ENCODE measurements at places on chromosomes 4 and X.

DNA sequence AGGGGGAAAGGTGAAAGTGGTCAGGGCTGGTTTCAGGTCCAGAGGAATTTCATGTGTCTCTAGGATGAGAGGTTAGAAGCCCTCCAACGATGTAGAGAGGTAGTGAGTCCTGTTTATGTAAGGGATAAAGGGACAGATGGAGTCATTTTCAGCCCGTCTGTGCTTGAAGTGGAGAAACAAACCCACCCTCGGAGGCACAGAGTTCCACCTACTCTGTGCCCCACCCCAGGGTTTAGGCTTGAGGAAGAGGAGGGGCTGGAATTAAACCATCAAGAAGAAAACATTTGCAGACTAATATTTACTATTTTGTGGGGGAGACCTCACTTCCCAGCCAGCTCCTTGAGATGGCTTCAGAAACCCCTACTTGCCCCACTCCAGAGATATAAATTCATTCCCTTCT, 868 bp upstream of the GNL3L start:
- DNase-seq, result no peak

GRCh38 chr4:69716654-69717053, 43.8 kb downstream of the SULT1B1 start:
- no peak for DNase-seq

DNA sequence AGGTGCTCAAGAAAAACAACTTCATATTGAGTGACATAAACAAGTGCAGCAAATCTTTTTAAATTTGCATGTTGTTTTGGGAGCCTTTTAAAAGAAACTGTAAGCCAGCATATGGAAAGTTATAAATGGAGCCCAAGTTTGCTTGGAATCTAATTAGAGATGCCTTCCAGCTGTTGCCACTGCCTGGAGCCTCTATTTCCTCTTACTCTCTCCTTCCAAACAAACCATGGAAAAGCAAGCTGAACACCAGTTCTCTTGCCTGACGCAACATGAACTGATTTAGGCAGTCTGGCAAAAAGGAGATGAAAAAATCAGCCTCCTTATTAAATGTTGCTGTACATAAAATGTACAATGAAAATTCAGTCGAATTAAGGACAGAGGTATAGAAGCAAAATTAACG, 21.5 kb downstream of the ARSJ start:
- no peak for DNase-seq

GRCh38 chr4:54058171-54058570, 6.2 kb downstream of the CHIC2 start:
- no peak for DNase-seq

GRCh38 chr4:138677212-138677611, 338.4 kb upstream of the NOCT start:
- no peak for DNase-seq

GRCh38 chrX:46812445-46812844, 24.4 kb upstream of the RP2 start:
- DNase-seq, result no peak

DNA sequence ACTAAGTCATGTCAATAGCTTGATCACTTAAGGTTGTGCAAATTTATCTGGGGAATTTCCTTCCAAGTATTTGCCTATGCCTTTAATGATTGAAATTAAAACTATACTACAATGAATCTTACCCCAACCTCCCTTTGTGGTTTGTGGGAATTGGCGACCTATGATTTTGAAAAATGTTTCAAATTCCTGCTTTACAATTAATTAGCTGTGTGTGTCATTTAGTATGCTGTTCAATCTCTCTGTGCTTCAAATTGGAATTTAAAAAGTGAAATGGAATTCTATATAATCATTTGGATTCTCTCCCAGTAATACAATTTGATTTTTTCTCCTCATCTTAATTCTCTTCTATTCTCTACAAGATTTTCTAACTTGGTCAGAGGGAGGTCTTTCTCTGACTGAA, 2319.5 kb downstream of the ARAP2 start:
- no peak for DNase-seq

DNA sequence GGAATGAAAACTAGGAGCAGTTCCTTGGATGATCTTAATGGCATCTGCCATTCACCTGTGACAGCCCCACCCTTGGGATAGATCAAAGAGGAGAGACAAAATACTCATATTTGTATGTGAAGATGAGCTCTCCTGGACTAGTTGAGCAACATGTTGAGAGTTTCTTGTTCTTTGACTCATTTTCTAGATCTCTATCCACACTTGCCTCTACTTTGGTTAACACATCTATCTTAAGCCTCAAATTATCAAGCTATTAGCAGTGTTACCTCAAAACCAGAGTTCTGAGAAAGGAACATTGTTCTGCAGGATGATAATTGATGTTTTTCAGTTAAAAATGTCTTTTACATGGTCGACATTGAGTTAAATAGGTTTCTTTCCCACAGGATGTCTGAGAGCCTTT, 94.2 kb upstream of the TEX13D start:
- DNase-seq, result no peak

DNA sequence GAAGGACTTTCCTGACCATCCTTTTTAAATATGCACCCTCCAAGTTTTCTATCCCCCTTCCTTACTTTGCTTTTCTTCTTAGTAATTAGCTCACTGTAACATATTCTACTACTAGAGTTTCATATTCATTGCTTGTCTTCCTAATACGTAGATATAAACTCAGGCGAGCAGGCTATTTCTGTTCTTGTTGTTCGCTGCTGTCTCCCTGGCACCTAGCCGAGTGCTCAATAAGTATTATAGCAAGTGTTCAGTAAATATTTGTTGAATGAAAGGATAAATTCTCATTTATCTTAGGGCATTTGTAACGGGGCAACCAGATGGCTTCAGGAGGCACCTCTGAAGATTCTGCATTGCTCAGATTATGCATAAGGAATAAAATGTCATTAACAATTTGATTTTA, 6.8 kb upstream of the RHOH start:
- no peak for DNase-seq

DNA sequence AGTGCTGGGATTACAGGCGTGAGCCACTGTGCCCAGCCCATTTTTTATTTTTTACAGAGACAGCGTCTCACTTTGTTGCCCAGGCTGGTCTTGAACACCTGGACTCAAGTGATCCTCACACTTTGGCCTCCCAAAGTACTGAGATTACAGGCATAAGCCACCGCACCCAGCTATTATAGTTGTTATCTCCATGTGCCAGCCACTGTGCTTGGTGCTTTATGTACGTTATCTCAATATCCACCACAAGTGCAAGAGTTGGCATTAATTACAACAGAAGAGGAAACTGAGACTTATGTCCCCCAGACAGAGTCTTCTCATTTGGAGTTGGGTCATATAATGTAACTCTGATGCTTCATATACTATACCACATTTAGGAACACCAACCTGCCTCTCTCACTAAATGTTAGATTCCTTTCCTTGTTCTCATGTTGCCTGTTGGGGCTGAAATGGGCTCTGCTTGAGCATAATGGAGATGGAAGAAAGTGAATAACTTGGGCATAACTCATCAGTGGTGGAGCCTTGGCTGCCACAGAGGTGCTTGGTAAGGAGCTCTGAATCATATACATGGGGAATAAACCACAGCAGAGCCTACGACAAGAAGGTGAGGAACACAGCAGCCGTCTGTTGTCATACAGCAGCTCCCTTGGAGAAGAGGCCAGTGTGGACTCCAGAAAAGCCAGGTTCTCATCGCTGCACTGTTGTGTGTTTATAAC, 84.3 kb downstream of the SPRY1 start:
- DNase-seq, result no peak

DNA sequence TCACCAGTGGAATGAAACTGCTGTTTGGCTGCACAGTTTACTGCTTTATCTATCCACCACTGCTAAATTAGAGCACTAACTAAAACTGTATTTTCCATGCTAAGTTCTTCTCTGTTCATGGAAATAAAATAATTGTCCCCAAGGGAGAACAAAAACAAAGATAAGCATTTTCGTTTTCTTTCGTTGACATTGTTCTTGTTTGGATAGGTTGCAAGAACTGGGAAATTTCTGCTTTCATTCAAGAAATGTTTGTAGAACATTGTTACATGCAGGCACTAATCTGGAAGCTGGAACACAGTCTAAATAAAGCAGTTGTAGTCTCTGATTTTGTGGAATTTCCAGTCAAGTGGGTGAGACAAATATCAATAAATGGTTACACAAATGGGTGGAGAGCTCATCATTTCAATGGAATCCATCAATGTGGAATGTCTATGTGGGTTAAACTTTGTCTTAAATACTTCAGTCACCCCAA, 5.8 kb upstream of the CXCL8 start:
- DNase-seq, result no peak

GRCh38 chr4:150010525-150011126, 67.6 kb upstream of the DCLK2 start:
- no peak for DNase-seq

DNA sequence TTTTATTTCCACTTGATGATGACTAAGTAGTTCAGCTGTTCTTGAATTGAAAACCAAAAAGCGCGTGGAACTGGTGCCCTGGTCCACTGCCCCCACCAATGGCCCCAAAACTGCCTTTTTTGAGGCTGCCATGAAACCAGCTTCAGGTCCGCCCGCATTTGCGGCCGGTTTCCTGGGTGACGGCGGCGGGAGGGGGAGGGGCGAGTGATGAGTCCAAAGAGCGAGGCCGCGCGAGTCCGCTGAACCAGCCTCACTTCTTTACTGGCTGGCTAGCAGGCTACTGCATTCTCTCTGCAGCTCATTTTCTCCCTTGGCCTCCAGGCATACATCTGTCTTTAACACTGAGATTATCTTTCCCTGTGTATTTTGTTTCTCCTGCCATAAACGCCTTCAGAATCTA, 72.9 kb upstream of the FABP2 start:
- no peak for DNase-seq

GRCh38 chr4:80065601-80066000, 7.4 kb downstream of the ANTXR2 start:
- DNase-seq, result no peak

DNA sequence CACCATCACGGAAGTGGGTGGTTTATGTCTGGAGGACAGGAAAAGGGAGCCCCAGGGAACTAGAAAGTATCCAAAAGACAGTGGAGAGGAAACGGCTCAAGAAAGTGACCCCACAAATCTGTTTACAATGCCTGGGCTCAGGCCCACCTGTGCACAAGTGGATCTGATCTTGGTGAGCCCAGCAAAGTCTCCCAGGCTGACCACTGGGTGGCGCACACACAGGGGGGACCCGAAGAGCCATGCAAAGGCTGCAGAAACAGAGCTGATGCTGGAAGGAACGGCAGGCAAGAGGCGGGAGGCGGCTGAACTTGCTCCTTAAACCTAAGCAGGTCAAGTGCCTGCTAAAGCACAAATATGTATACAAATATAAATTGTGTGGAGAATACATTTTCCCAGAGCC, 9.6 kb downstream of the HAUS7 start:
- no peak for DNase-seq

DNA sequence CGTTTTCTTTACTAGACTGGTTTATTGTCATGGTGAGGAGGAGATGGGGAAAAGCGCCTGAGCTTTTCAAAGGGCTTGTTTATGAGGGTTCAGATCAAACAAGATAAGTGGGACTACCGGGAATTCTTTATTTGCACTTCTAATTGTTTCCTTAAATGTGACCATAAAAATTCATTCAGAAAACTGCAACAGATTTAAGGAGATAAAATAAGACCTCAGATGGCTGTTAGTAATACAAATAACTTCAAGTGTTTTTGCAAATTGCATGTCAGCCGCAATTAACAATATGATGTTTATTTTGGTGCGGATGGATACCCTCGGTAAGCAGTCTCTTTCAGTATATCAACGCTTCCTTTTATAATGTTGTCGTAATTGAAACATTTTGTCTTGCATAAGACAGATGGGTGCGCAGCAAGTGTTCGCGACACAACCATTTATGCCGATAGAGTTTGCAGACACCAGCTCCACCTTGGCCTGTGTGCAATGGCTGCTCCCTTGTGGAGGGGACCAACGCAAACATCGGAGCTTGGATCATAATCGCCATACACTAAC, 151.0 kb downstream of the C4orf33 start:
- DNase-seq, result no peak

- no peak for DNase-seq
Measured at GRCh38 chrX:74421036-74421739, at the start of gene SLC16A2. Gene SLC16A2 (plus strand): TSS chrX:74421493. CDS start chrX:74421638, 145 bp downstream.

DNA sequence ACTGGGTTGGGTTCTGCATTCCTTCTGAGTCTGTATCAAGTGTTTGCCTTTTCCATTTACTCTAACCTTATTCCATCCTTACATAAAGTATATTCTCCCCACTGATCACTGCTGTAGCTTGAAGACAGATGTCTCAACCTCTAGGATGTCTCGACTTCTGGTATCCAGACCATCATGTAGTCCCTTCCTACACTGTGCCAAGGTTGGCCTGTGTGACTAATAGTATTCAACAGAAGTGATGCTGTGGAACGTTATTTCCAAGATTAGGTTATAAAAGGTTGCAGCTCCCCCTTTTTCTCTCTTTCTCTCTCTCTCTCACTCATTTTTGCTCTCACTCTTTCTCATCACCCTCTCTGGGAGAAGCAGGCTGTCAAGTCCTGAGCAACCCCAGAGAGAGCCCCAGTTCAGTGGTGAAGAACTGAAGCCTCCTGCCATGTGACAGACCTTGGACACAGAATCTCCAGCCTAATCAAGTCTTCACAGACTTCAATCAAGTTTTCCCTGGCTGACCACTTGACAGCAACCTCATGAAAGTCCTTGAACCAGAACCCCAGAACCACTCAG, 75.4 kb downstream of the PRDM5 start:
- no peak for DNase-seq

- no peak for DNase-seq
Measured at GRCh38 chr4:18540349-18540748, 518.8 kb upstream of the LCORL start.

DNA sequence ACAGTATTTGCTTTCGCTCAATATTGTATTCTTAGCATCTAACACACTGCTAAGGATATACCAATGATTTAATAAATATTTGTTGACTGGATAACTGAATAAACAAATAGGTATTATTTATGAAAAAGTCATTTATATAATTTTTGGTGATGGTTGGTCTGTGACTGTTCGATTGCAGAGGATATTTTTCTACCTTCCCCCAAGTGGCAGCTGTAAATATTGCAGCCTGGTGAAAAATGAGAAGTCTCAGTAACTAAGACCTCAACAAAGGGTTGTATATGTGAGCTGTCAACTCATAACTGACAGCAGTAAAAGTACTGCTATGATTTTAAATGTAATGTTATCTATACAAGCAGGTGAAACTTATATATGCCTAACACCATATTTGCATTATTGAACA, 36.0 kb downstream of the HTR2C start:
- DNase-seq, result no peak

DNA sequence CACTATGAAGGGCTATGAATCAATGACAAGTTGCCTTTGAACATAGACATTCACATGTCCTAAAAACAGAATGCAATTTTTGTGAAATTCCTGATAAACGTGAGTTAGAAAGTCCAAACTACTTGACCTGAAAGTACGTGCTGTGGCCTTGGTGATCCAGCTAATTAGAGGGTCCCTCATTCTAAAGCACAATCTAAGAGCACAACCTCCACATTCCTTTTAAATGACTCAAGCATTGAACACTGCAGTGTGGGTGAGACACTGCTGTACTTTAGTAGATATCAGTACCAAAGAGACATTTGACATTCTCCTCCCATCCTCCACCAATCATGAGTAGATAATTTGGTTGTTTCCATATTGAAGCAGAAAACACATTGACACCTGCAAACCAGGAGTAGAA, 73.5 kb downstream of the FAM47B start:
- DNase-seq, result no peak

- no peak for DNase-seq
Measured at GRCh38 chrX:124341396-124342132, 4.8 kb upstream of the SH2D1A start.

GRCh38 chr4:112201915-112202505, 29.6 kb upstream of the AP1AR start:
- no peak for DNase-seq

Data from KG1 (cell line).